ENCODE measurements at places on chromosomes 12 and 14.

DNA sequence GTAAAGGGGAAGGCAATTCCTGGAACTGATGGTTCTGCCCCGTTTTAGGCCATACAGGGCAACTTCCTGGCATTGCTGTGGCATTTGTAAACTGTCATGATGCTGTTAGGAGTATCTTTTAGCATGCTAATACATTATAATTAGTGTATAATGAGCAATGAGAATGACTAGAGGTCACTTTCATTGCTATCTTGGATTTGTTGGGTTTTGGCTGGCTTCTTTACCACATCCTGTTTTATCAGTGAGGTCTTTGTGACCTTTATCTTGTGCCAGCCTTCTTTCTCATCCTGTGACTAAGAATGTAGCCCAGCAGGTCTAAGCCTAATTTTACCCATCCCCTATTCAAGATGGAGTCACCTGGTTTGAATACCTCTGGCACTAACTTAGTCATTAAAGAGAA lies 51.2 kb downstream of the TESPA1 start:
- no peak for DNase-seq

DNA sequence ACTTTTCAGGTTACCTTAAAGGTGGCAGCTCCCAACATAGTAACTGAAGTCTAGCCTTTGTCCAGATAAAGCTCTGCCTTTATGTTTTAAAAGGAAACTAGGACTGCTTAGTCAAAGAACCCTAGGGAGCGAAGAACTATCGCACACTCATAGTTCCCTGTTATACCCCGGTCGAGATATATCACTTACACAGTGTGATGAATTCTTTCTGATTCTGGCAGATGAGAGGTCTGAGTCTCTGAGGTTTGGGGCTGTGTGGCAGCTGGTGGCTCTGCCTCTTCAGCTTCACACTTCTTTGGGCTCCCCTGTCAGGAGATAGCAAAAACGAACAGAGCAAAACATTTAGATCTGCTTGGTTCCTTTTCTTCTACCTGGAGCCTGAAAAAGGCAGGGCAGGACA lies 17.0 kb downstream of the ACIN1 start:
- no peak for DNase-seq

DNA sequence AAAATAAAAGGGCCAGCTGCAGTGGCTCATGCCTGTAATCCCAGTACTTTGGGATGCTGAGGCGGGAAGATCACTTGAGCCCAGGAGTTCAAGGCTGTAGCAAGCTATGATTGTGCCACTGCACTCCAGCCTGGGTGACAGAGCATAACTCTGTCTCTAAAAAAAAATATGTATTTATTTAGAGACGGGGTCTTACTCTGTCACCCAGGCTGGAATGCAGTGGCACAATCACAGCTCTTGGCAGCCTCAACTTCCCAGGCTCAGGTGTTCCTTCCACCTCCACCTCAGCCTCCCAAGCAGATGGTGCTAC lies 179.3 kb upstream of the ATF7IP start:
- no peak for DNase-seq

DNA sequence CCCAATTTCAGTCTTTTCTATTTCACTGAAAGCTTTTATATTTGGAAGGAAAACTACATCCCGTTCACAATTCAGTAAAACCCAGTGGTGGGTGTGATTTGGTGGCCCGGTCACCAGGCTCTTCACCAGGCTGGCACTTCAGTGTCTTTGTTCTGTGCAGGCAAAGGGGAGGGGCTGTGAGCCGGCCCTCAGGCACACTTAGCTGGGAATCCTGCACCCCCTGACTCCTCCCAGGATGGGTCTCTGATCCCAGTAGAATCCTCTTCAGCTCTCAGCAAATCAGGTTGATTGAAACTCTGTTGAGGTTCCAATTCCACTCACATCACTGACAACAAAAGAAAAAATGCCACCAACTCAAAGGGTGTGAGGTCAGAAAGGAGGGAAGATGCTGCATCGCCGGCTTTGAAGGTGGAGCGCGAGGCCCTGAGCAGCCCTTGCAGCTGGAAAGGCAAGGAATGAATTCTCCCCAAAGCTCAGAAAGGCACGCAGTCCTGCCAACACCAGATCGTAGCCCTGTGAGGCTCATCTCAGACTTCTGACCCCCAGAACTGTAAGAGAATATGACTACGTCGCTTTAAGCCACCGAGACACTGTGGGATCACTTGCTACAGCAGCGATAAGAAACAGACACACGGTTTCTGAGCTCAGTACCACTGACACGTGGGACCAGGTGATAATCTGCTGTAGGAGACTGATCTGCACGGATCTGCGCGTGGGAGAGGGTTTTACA lies 166.6 kb downstream of the PIWIL1 start:
- no peak for DNase-seq

- DNase-seq, result no peak
Observed at GRCh38 chr12:113891167-113891692, 74.9 kb downstream of the RBM19 start.

DNA sequence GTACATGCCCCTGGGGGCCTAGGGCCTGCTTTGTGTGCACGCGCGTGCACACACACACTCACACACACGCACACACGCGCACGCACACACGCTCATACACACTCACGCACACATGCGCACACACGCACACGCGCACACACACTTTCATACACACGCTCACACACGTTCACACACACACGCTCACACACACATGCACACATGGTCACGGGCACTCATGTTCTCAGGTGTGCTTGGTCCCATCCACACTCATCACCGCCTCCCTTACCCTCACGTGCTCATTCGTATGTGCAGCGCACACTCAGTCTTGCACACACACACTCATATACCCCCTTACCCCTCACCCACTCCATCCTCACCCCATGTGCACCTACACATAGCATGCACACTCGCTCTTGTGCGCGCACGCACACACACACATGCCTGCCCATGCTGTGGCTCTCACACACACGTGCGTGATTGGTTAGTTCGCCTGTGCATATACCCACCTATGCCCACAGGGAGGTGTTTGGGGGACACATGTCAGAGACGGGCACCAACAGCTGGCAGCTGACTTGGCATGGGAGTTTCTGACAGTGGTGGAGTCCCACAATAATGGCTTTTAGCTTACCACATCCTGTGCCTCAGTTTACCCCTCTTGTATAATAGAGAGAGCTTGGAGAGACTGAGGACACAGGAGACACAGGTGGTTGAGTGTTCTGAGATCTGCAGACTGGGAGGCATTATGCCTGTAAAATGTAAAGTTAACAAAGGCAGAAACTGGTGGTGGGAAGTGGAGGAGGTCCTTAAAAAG lies 28.7 kb downstream of the TSPAN9 start:
- no peak for DNase-seq

All from NCI-H226 (cell line).